DMS153 (cell line): ENCODE measurements at places on chromosomes 3 and 15.

DNA sequence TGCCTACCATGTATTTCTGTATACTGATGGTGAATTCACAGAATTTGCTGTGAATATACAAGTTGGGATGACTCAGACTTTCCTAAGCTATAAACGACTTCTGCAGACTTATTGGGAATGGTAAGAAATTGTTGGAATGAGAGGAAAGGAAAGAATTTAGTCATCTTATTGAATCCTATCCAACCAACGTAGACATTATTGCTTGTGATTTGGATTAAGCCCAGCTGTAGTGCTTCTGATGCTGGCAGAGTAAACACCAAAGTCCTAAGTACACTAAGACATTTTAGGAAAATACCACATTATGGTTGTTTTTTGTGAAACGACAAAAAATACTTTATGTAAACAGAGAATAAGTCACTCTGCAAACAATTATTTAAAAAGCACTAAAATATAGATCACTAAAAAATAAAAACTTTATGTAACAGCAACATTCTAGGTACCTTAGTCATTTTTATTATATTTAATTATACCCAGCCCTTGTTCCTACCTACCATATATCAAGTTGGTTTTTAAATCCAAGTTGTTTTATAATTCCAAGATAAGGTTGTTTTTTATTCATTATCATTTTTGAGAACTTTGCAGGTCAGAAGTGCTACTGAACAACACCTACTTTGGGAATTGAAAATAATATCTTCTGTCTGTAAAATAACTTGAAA is 99.2 kb upstream of the MLF1 start:
- DNase-seq, result no peak

DNA sequence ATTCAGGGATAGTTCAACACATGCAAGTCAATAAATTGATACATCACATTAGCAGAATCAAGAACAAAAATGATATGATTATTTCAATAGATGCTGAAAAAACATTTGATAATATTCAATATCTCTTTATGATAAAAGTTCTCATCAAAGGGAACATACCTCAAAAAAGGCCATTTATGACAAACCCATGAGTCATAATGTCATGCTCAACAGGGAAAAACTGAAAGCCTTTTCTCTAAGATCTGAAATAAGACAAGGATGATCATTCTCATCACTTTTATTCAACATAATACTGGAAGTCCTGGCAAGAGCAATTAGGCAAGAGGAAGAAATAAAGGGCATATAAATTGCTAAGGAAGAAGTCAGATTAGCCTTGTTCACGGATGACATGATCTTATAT is 54.1 kb upstream of the TMEM158 start:
- no peak for DNase-seq

DNA sequence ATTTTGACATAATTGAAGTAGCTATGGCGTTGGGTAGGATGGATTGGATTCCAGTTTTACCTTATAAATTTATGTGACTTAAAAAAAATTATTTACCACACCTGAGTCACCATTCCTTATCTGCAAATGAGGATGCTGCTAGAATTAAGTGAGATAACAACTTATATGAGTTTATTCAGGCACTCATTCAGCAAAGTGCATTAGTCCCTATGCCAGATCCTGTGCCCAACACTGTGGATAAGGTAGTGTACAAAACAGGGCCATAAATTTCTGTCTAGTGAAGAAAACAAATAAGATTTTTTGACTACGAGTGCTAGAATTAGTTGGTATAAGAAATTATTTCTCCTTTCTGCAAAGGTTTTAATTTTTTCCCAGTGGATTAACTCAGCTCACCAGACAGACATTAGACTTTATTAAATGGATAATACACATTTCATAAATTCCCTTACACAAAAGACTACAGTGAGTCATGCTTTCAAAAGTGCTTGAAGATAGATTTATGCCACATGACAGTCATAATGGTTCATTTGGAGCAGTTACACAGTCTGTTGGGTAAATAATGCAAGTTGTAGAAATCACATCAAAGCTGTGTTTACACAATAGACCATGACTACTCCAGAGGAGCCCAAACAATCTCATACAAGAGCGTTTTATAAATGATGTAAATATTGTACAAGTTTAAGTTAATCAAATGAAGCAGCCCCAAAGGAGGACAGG is 129.9 kb upstream of the TGFBR2 start:
- DNase-seq, result no peak

GRCh38 chr15:100022806-100023205 is 289.6 kb upstream of the LYSMD4 start:
- DNase-seq, result no peak

- peak; percentile 33 for DNase-seq
Measured at GRCh38 chr3:54424292-54424691, 301.9 kb downstream of the CACNA2D3 start.

- DNase-seq, result no peak
Measured at GRCh38 chr3:49465270-49466034, 4.6 kb upstream of the DAG1 start.

GRCh38 chr3:190444576-190445145 is 5.0 kb downstream of the TMEM207 start:
- DNase-seq, result no peak

DNA sequence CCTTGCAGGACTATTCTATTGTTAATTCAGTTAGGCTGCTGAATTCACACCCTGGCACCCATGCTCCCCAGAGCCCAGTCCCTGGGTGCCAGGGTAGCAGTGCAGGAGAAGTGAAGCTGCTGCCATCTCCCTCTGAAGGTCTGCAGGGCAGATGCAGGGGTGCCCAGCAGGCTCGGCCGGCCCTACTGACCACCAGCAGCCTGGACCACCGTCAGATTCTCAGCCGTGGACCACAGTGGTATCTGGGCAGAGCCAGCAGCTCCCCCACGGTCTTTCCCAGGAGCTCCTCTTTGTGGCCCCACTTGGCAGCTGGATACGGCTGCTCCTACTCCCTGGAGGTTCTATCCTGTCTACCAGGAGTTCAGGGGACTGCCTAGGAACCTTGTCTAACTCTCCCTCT is 46.8 kb downstream of the ALDH1L1 start:
- DNase-seq, result no peak

- no peak for DNase-seq
Measured at GRCh38 chr3:8981700-8982099, 18.4 kb upstream of the RAD18 start.

GRCh38 chr15:41992803-41993190 is 20.4 kb upstream of the EHD4 start:
- DNase-seq, result no peak

GRCh38 chr3:131922356-131922755 is 112.5 kb downstream of the CPNE4 start:
- no peak for DNase-seq

DNA sequence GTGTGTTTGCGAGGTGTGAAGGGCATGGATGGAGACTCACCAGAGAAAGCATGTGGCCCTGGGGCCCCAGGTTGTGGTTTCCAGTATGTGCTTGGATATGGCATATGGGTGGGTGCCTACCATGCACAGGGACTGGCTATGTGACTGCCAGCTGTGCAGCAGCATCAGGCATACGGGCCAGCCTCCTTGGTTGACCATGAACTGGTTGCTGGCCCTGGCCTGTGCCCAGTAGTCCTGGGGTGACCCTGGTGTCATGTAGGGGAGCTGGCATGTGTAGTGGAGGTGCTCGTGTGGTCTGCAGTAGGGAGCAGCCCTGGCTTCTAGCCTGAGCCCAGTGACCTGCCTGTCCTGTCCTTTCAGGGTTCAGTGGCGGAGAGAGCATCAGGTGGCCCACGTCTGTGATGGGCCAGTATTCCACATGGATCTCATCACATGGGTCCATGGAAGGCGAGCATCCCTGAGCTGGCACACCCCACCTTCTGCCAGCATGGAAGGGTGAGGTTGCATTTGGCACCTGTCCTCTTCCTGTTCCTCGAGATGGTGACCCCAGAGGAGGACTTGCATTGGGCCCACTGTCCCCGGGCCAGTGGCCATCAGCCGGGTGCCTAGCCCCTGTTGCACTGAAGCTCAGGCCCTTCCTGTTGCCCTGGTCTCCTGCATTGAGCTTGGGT is 228.9 kb downstream of the SNRPN start:
- no peak for DNase-seq

GRCh38 chr3:176431991-176432390 is 765.3 kb downstream of the TBL1XR1 start:
- DNase-seq, result no peak

- DNase-seq, result no peak
Measured at GRCh38 chr3:25107918-25108617, 320.0 kb upstream of the RARB start.

DNA sequence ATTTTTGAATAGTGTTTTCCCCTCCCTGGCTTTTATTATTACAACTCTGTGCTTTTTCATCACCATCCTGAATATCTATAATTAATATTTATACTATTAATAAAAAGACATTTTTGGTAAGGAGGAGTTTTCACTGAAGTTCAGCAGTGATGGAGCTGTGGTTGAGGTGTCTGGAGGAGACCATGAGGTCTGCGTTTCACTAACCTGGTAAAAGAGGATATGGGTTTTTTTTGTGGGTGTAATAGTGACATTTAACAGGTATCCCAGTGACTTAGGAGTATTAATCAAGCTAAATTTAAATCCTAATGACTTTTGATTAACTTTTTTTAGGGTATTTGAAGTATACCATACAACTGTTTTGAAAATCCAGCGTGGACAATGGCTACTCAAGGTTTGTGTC is 24.4 kb downstream of the CTNNB1 start:
- DNase-seq, result no peak

- no peak for DNase-seq
Measured at GRCh38 chr3:87035339-87035738, 44.4 kb upstream of the VGLL3 start.
